ENCODE measurements at places on chromosomes 3 and 15.

GRCh38 chr3:197518881-197519421 lies 36.8 kb downstream of the BDH1 start:
- DNase-seq = no peak

DNA sequence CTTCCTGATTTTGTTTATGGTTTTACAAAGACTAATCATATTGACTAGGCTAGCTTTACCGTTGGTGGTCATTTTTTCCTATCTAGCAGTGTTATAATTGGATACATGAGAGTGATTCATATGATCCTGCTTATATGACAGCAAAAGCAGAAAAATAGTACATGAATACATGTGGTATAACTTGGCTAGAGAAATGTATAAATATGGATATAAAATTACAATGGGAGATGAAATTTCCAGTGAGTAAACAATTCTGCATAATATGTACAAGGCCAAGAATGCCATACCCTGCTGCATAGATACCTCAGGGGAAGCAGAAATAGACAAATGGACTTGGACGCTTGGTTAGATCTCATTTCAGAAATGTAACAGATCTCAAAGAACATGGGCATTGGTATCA lies 103.1 kb downstream of the DTWD1 start:
- no peak for DNase-seq

DNA sequence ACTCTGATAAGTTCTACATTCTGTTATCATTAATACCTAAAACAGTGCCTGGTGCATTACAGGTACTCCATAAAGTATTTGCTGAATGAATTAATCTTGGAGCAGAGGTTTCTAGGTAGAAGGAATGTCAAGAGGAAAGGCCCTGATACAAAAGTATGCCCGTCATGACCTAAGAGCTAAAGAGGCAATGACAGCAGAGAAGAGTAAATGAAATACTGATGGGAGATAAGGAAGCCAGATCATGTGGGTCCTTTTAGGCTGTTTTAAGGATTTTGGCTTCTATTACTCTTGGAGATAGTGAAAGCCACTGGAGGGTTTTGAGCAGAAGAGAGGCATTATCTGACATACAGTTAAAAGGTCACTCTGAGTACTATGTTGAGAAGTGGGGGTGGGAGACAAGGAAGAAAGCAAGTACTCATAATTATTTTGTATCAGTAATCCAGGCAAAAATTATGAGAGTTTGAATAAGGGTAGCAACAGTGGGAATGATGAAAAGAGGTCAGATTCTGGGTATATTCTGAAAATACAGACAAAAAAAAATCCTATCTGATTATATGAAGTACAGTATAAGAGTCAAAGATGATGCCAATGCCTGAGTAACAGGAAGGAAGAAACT lies 48.3 kb downstream of the DENND4A start:
- DNase-seq = no peak

DNA sequence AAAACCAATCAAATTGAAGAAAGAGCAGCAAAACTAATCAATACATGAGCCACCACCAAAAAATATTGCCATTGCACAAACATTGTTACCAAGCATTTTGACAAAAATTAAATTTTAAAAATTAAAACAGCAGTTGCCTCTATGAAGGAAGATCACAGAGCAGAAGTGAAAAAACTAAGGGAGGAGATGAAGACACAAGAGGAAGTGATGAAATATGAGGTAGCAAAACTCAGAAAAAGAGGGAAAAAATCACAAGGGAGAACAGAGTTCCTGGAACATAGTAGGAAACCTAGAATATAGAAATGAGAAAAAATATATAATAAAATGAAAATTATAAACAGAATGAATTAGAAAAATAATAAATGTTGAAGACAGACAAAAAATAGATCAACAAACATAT lies 7.3 kb upstream of the SERPINI2 start:
- no peak for DNase-seq

- no peak for DNase-seq
Measured at GRCh38 chr3:66931291-66931690, 66.8 kb upstream of the KBTBD8 start.

DNA sequence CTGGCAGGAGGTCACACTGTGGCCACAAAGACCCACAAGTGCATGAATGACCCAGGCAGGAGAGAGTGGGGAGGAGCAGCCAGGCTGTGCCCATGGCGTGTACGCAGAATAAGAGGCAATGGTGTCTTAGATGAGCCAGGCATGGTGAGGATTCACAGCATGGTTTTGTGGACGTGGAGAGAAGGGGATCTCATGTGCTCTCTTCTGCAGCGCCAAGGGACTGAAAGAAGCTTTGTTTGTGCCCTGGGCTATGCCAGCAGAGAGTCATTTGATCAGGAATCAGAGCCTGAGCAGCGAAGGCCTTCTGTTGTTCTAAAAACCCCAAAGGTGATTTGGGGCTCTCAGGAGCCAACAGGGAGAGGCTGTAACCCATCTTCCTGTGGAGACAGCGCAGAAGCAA lies 18.7 kb upstream of the RPP14 start:
- DNase-seq = no peak

GRCh38 chr15:87967951-87968350 lies 288.6 kb downstream of the NTRK3 start:
- DNase-seq = no peak

DNA sequence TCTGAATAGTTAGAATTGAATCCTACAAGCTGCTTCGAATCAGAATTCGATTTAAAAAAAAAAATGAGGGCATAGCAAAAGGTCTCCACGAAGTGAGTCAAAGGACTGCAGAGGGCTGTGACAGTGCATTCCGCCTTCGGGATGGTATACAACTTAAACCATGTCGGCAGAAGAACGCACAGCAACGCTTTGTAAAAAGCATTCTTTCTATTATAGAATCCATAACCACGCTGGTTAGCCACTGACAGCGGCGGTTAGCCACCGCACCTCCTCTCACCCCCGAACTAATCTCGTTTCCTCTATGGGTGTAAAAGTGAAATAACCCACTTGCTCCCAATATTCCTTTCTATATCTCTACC lies 664 bp upstream of the PIK3CA start:
- DNase-seq = no peak

DNA sequence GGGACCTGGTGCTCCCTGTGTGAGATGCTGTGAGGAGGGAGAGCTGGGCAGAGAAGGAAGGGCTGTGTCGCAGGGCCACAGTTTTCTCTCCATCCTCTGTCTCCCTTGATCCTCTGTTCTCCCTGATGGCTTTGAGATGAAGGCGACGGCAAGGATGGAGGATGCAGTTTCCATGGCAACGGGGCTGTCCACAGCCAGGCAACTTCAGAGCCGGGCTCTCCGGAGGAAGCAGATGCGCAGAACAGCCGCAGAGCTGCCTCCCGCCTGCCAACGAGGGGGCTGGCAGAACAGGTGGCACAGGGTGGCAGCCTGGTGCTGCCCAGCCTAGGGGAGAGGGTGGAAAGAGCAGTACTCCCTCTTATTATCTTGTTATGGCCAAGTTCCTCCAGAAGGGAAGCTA lies 9.9 kb upstream of the GRM2 start:
- no peak for DNase-seq

GRCh38 chr3:195040773-195041520 lies 230.0 kb downstream of the XXYLT1 start:
- DNase-seq = no peak

- DNase-seq = peak; percentile 67
Measured at GRCh38 chr3:71372911-71373637, 210.5 kb downstream of the FOXP1 start.

DNA sequence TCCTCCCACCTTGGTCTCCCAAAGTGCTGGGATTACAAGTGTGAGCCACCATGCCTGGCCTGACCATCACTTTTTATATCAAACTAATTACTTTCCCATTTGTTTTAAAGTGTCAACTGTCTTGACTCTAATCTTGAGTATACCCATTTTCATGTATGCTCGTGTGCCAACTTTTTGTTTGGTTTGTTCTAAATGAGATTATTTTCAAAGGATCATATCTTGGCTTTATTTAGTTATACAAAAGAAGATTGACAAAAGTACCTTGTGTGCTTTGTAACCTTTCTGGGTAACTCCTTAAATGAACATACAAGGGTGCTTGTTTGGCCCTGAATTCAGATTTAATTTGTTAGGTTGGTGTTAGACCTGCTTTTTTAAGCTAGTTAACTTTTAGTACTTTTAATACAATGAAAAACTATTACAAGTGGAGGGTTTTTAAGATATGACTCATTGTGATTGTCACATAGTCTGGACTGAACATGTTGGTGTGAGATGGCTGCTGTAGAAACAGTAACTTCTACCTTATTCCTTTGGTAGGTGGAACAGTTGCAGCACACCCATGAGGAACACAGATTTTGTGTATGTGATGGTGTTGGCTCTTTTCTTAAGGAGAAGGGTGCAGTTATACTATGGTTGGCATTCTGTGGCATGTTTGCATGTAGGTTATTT lies 10.7 kb downstream of the KIF23 start:
- no peak for DNase-seq

- no peak for DNase-seq
Measured at GRCh38 chr3:16085884-16086608, 88.4 kb upstream of the GALNT15 start.

- no peak for DNase-seq
Measured at GRCh38 chr15:91894606-91895005, 41.1 kb downstream of the SLCO3A1 start.

- no peak for DNase-seq
Measured at GRCh38 chr3:112117841-112118571, 15.0 kb downstream of the GCSAM start.

DNA sequence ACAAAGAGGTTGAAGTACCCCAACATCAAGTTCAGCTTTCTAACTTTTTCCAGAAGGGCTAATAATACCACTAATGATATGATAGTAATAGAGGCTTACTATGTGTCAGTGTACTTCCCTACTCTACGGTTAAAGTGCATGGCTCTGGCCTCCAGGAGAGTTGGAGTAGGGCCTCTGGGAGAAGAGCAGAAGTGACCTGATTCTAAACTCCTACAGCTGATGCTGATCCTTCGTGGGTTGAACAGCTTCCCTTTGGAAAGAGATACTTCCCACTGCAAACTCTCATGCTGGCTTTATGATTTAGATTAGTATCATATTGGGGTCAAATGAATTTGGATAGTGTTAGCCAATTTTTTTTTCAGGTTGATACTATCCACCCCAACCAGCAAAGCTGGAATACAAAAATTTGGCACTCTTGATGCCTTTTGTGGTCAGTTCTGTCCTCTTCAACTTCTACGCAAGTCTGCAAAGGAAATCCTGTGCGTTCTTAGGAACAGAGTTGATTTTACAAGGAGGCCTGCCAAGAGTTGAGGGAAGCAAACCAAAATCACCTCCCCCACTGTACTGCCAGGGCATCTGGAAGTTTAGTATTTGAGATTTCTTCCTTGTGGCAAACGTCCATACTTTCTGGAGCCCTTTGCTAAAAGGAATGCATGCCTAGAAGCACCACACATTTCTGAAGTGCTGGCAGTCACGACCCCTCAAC lies 17.8 kb downstream of the TMEM212 start:
- no peak for DNase-seq

DNA sequence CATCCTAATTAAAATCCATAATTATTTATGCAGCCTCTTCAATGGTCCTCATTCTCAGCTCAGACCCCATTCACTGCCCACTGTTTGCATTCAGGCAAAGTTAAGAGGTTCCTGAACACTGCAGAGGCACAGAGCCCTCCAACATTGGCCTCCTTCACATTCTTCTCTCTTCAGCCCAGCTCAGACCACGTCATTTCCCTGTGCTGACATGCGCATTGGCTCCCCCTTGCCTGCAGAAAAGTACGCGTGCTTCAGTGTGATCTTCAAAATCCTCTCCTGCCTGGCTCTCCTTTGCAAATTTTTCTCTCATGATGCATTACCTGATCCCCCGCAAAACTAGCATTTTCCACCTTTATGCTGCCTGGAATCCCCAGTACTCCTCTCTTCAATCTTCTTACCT lies 552.3 kb downstream of the NTRK3 start:
- DNase-seq = no peak

DNA sequence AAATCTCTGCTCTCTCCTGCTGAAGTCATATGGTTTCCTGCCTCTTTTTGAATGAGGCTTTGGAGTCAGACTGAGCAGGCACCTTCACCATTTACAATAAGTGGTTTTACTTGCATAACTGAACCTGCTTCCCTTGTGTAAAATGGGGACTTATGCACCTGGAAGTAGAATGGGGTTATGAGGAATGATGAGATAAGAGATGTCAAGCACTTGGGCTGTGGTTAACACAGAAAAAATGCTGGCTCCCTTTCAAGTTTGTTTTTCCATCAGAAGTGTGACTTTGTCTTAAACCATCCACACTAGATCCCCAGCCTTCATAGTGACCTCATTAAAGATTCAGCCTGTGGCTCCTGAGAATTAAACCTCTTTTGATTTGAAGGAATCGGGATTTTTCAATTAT lies 5.2 kb downstream of the EXOSC7 start:
- DNase-seq = no peak

DNA sequence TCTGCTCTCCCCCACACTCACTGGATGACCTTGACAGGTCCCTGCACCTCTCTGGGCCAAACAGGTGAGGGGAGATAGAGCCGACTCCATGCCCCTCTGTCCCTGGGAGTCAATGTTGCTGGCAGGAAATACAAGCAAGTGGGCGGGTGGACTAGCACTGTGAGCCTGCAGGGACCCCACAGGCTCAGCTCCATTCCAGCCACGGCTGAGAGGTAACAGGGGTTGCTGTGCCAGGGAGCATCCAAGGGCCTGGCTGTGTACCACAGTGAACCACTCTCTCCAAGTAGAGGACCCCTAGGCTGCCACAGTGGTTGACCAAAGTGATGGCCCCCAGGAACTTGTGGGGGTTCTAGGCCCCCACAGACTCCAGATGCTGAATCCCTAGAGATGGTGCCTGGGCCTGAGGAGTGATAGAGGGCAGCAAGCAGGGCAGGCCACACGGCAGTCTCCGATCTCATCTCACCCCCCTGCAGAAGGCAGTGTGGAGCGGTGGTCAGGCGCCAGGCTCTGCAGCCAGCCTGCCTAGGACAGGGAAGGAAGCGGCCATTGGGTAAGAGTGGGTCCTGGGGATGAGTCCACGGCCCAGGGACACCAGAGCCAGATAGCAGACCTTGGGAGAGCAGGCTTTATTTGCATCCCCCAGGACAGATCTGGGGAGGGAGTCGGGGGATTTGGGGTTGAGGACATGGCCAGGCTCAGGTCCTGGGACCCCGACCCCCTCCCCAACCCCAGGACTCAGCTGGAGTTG lies 3.2 kb downstream of the TNNC1 start:
- DNase-seq = no peak

GRCh38 chr15:30043211-30043655 lies 39.5 kb upstream of the GOLGA8J start:
- no peak for DNase-seq

- DNase-seq = no peak
Measured at GRCh38 chr3:27072810-27073651, 296.2 kb downstream of the NEK10 start.

GRCh38 chr15:75455424-75455981 lies 4.0 kb upstream of the SIN3A start:
- peak; percentile 80 for DNase-seq

Measured in CD4-positive, alpha-beta T cell treated with Interleukin-15 for 4 hours (primary cell).